ENCODE measurements at places on chromosomes 1 and 21.

- no peak for DNase-seq
Observed at GRCh38 chr1:160801836-160802580, 6.0 kb downstream of the LY9 start.

DNA sequence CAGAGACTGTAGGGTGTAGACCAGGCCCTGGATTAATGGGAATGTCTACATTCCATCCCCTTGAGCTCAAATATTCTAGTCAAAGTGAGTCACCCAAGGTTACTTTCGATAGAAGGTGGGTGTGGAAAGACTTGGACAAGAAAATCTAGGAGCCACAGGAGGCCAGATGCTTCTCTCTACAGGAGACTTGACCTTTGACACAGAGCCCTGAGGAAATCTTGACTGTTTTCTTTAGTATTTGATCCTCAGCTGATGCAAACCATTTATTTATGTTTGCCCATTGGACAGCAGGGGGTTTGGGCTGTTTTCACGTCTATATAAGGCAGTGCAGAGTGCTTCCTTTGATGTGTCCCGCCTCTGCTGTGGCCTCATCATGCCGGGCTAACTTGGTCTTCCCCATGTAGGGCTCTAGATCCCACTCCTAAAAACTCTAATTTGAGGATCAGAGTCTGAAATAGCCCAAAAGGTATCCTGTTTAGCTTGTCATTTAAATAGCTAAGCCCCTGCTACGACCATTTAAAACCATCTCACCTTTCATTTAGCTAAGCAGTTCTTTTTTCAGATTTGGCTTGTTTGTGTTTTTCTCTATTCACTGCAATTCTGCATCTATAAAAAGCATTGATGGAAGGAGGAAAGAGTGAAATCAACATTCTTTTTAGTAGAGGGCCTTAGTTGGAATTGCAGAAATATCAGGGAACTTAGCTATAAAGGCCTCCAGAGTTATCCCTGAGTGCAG, 15.5 kb upstream of the MAP3K7CL start:
- DNase-seq, result no peak

- no peak for DNase-seq
Observed at GRCh38 chr21:25515484-25516405, 91.5 kb downstream of the MRPL39 start.

- no peak for DNase-seq
Observed at GRCh38 chr1:20483833-20484518, 2.0 kb downstream of the CAMK2N1 start.

DNA sequence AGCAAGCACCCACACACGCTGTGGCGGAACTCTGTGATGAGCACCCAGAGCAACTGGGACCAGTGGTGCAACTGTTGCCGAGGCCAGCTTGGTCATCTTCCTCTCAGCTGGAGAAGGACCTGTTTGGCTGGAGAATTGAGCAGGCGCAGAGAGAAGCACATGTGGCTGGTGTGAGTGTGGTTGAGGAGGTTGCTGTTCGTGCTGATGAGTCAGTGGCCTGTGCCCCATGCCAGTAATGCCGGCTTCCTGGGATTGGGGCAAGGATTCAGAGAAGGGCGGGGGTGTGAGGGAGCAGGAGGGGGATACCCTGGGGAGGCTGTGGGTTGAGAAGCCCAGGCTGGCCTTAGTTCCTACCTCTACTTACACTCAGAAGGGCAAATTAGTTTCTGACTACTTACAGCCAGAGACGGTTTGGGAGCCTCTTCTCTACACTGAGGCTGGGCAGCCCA, 57.5 kb upstream of the EPS8L3 start:
- DNase-seq, result no peak

DNA sequence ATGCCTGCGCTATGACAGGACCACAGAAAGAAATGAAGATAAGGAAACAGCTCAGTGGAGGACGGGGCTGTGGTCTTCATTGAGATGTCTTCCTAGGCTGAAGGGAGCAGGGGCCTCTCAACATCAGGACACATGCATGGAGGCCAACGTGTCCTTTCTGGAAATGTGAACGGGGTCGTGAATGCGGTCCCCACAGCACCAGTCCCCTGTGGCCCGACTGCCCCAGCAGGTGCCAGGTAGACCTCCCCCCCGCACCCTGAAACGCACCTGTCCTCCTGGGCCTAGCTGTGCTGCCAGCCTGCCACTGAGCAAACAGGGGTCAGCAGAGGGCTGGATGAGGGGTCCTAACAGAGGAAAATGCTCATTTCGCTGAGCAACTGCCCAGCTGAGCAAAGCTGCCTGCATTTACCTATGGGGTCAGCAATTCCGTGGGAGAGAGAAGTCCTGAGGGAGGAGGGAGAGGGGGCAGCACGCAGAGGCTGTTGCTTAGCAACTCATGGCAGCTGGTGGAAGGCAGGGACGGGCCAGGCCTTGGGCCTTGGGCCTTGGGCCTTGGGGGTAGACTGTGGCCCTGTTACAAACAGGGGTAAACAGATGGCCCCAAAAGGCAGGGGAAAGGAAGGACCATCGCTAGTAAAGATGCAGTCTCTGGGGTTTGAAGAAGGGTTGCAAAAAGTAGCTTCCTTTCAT, 77.4 kb downstream of the NPHP4 start:
- DNase-seq, result no peak

GRCh38 chr1:116375887-116376728, 3.1 kb downstream of the ATP1A1 start:
- peak; percentile 40 for DNase-seq

DNA sequence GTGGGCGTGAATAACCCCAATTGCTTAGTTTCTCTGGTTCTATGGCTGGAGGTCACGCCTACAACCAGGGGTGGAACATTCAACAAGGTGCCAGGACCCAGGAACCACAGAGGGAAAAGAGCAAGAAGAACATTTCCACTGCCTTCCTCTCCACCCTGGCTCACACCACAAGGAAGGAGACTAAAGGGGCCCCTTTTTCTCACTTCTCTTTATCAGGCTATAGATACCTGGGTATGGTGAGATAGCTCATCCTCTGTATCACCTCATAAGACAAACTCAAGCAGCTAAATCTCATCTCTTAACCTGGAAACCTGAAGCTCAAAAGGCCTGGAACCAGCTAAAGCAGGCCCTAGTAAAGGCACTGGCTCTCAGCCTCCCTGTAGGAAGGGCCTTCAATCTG, 438.8 kb upstream of the OLFM3 start:
- DNase-seq, result no peak

DNA sequence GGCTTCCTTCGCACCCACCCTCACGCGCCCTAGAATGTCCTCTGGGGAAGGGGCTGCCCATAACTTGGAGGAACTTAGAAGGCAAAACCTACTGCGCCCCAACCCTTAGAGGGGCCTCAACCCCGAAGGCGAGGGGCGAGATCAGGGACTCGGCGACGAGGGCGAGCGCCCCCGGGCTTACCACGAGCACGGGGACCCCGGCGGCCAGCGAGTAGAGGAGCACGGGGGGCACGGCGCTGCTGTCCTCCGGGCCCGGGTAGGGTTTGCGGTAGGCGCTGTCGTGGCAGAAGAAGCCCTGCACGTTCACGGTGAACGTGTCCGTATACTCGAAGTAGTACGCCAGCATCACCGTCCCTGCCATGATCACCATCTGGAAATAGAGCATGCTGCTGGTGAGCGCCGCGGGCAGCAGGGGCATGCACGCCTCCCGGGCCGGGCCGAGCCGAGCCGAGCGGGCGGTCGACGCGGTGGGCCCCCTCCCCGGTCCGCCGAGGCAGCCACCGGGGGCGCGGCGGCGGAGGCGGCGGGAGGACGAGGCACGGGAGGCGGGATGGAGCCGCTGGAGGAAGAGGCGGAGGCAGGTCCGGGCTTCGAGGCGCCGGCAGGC, 304 bp downstream of the PLPPR5 start:
- DNase-seq, result no peak

GRCh38 chr1:183004141-183004540, 19.1 kb upstream of the LAMC1 start:
- no peak for DNase-seq

DNA sequence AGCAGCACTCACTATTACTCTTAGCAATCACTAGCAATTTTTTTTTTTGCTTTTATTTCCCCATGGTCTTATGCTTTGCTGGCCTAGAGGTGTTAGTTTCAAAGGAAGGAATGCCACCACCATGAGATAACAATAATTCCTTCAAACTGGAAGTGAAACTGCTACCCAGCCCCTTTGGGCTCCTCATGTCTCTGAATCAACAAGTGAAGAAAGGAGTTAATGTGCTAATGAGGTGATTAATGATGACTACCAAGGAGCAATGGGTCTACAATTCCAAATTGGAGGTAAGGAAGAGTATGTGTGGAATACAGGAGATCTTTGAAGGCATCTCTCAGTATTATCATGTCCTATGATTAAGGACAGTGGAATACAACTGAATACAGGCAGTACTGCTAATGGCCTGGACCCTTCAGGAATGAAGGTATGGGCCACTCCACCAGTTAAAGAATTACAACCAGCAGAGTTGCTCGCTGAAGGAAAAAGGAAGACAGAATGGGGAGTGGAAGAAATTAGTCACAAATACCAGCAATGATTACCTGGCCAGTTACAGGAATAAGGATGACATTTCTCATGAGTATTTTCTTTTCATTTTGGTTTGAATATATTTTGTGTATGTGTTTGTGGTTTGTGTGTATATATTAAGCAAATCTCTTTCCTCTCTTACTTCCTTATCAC, 652.9 kb downstream of the ADGRL2 start:
- no peak for DNase-seq

DNA sequence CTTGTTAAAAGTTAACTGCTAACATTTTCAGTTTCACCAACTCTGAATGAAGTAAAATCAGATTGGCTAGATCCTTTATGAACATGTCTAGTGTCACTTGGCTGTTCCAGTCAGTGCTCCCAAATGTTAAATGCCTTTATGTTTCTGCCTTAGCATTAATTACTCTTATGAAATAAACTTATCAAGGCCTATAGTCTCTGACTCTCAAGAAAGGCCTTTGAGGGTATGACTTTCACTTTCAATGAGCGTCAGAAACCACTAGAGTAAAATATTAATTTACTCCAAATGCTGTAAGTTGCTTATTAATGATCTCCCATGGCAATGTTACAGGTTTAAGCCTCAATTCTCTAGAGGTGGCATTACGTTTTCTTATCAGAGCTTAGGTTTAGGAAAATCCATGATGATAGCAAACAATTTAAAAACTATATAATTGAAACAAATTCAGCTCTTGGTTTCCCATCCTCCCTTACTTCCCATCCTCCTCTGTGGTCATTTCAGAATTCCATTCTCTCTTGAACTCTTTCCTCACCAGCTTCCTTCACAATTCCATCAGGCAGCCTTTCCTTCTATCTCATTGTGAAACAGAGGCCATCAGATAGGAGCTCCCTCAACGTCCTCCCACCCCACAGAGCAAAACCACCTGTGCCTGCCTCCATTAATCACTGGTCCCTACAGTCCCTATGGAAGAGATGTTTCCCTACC, 108.6 kb upstream of the COP1 start:
- DNase-seq, result no peak

DNA sequence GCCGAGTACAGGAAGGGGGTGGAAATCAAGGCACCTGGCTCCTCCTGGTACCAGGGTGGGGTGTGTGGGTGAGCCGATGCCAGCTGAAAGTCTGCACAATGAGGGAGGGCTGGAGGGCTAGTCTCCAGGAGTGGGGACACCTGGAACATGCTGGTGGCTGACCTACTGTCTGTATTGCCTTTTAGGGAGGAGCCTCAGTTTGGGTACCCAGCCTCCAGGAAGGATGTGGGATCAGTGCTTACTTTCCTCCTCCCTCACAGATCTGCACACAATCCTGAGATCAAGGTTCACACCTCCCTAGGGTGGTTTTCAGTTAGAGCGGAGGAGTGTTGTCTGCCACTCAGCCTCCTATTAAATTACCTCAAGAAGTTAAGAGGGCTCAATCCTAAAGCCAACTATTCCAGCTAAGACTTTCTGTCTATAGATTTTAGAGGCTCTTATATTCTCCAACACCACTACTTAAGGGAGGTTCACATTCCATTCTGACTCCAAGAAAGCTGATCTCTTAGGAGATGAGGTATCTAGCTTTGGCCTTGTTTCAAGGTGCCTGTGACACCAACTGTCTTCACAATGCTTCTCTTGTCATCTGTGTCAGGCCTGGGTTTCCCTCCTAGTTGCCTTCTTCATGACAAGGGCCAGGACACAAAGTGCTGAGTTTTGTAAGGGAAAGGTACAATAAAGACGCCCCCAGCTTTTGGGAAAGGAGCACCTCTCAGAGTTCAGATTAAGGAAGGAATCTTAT, 15.7 kb downstream of the SSR2 start:
- peak; percentile 16 for DNase-seq

DNA sequence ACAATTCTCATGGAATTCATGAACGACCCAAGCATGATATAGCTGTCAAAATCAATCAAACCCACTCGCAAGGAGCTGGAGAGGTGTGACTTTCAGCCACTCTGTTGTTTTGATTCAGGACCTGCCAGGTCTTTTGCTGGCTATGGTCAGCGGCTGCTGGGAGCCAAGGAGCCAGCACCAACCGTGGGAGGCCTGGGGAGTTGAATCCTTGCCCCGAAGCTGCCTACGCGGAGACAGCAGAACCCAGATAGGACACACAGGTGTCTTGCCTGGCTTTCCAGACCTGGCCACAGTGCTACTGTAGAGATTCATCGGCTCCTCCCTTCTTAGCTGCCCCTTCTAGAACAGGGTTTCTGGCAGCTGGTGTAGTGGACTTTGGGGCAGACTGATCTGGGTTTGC, 42.7 kb downstream of the ZSCAN20 start:
- DNase-seq, result no peak

GRCh38 chr1:41589395-41589794, 104.9 kb upstream of the EDN2 start:
- no peak for DNase-seq

DNA sequence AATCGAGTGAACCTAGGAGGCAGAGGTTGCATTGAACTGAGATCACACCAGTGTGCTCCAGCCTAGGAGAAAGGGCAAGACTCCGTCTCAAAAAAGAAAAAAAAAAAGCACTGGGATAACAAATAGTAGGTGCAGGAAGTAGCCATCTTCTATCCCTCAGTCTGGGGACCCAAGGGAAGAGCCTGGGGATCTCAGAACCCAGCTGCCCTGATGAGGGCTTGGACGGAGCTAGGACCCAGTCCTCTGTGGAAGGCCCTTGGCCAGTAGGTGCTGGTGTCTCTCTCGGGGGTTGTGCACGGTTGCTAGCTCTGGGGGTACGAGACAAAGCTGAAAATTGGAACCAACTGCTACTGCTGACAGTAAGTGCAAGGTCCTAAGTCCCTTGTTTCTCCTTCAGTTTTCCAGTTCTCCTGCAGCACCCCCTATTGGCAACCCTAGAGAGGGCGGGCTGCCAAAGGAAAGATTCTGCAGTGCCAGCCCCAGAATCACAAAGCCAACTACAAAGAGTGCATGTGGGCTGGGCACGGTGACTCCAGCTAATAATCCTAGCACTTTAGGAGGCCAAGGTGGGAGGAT, 57.6 kb upstream of the KIF1B start:
- DNase-seq, result peak; percentile 21

- DNase-seq, result no peak
Observed at GRCh38 chr1:184405094-184405800, 18.4 kb downstream of the C1orf21 start.

- no peak for DNase-seq
Observed at GRCh38 chr1:218430822-218431221, 85.7 kb downstream of the TGFB2 start.

All from CD4-positive, alpha-beta T cell treated with Interleukin-4 for 1 hour (primary cell).